ENCODE measurements at places on chromosomes 16 and 17. TPM values are rescaled to one million over a fixed set of nuclear protein-coding genes. Genes with fewer than 3 reads are reported as not detected.
A peak's percentile ranks its signal among the peaks of the same experiment; 100 is the strongest.

- H3K27ac ChIP-seq = peak overlapping the region; percentile 84
- H3K4me1 ChIP-seq = peaks cover 61% of the 10 kb centered on the region
- H3K36me3 ChIP-seq = no peaks in the 10 kb centered on the region
- H3K4me3 ChIP-seq = peak overlapping the region; percentile 37
These were observed 48.7 kb upstream of the GSE1 start for GRCh38 chr16:85564277-85565051.

GRCh38 chr17:7839876-7840261 is 5.9 kb downstream of the KDM6B start:
- no peak overlapping the region for H3K4me3 ChIP-seq
- no peaks in the 10 kb centered on the region for H3K36me3 ChIP-seq
- no peaks in the 10 kb centered on the region for H3K27me3 ChIP-seq
- no peak for DNase-seq

DNA sequence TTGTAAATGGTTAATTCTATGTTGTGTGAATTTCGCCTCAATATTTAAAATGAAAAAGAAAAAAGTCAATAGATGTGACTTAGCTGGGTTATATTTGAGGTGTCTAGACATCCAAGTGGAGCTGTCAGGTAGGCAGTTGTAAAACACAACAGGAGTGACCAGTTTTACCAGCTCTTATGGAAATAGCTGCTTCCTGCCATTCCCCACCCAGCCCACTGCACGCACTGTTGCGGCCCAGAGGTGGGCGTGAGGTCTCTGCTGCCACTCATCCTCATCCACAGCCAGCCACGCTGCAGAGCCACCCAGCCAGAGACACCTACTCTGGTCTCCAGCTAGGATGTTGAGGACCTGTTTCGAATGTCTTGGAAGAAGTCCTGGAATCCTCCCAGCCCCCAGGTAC is 3.4 kb upstream of the CARD14 start:
- no peak overlapping the region for H3K4me3 ChIP-seq
- no peaks in the 10 kb centered on the region for H3K36me3 ChIP-seq
- H3K27ac ChIP-seq = no peak overlapping the region
- H3K27me3 ChIP-seq = no peaks in the 10 kb centered on the region
- no peaks in the 10 kb centered on the region for H3K4me1 ChIP-seq
- DNase-seq = peak; percentile 34

DNA sequence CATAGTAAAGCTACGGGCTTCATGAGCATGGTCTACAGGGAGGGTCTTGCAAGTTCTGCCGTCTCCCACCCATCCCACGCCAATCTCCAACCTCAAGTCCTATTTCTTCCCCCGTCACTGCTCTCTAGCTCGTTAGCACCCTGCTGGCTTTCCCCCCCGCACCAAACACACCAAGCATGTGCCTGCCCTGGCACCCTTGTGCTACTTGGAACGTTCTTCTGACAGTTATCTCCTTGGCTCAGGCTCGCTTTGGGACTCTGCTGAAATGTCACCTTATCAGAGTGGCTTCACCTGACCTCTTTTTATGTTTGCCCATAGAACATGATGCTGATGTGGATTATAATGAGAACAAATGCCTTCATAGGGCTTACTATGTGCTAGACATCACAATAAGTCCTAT is 21.9 kb downstream of the GLYR1 start:
- no peak overlapping the region for H3K27ac ChIP-seq
- H3K36me3 ChIP-seq = peaks cover 30% of the 10 kb centered on the region
- H3K4me1 ChIP-seq = no peaks in the 10 kb centered on the region
- H3K4me3 ChIP-seq = no peak overlapping the region

DNA sequence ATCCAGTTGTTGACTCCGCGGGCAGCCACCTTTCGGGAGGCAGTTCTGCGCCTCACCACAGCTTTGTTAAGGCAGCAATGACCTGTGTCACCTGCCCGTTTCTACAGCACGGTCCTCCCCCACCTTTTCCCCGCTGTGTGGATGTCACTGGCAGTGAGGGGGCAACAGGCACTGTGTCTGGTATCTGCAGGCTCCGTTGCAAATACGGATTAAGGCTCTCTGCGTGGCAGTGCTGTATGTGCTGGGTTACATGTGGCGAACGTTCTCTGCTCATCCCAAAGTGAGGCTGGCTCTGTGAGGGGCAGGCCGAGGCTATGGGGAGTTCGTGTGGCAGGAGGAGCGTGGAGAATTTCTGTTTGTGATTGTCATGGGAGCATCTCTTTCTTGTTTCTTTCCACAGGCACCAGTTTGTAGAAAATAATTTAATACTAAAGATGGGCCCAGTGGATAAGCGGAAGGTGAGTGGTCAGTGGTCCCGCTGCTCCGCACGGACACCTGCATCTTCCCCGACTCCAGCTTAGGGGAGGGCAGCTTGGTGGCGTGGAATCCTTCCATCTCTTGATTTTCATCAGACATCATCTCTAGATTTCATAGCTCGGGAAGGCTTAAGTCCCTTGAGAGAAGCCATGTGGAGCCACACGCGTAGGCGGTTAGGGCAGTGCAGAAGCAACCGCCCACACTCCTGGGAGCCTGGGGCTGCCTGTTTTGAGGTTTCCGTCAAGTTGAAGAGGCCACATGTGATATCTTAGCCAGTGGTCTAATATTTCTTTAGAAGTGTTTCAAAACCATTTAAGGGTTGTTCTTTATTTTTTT is 57.8 kb downstream of the PDPK1 start:
- H3K36me3 ChIP-seq = peaks cover 9% of the 10 kb centered on the region
- H3K27me3 ChIP-seq = no peaks in the 10 kb centered on the region
- H3K4me1 ChIP-seq = no peaks in the 10 kb centered on the region
- H3K27ac ChIP-seq = no peak overlapping the region

- H3K27ac ChIP-seq = no peak overlapping the region
- H3K27me3 ChIP-seq = no peaks in the 10 kb centered on the region
- no peak overlapping the region for H3K4me3 ChIP-seq
- peaks cover 9% of the 10 kb centered on the region for H3K4me1 ChIP-seq
- DNase-seq = no peak
These were observed 47.3 kb upstream of the CHMP6 start for GRCh38 chr17:80944326-80944725.

GRCh38 chr16:12992066-12992465 is 90.7 kb downstream of the SHISA9 start:
- H3K36me3 ChIP-seq = no peaks in the 10 kb centered on the region
- no peak for DNase-seq
- H3K27ac ChIP-seq = no peak overlapping the region
- H3K4me1 ChIP-seq = no peaks in the 10 kb centered on the region
- H3K27me3 ChIP-seq = no peaks in the 10 kb centered on the region

DNA sequence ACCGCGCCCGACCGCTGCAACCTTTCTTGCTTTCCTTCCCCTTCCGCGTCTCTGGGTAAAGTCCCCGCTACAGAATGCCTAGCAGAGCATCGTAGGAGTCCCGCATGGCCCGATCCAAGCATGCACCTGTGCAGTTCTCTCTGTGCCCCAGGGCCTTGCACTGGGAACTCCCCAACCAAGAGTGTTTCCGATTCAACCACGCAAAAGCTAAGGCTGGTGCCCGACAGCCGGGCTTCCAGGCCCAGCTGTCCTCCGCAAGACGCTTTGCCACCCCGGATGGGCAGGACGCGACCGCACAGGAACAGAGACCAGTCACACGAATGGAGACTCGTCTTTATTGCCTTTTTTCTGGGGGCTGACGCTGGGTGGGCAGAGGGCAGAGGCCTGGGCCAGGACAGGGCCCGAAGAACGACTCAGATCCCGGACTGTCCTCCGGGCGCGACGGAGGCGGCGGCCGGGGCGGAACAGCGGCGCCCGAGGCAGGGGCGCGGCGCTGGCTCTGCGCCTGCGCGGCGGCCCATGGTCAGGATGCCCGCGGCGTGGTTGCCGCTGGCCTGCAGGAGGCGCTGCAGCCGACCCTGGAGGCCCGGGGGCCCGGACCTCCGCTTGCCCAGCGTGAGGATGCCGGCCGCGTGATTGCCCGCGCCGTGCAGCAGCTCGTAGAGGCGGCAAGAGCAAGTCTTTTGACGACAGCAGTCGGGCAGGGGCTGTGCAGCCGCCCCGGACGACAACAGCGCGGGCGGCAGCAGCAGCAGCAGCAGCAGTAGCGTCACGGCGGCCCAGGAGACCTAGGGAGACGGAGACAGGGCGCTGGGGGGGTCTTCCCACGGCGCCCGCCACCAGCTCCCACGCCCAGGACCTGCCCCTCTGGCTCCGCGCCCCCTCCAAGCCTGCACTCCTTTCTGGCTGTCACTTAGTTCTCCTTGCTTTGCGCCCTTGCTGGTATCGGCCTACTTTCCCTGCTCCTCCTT is 1.2 kb downstream of the HCRT start:
- peak overlapping the region; percentile 14 for H3K27ac ChIP-seq
- H3K4me3 ChIP-seq = peak overlapping the region; percentile 66
- peaks cover 19% of the 10 kb centered on the region for H3K27me3 ChIP-seq
- H3K36me3 ChIP-seq = no peaks in the 10 kb centered on the region
- no peaks in the 10 kb centered on the region for H3K4me1 ChIP-seq

- H3K36me3 ChIP-seq = no peaks in the 10 kb centered on the region
- no peak overlapping the region for H3K27ac ChIP-seq
- no peaks in the 10 kb centered on the region for H3K27me3 ChIP-seq
- peak; percentile 91 for DNase-seq
These were observed 27.4 kb downstream of the MYH11 start for GRCh38 chr16:15829460-15829859.

DNA sequence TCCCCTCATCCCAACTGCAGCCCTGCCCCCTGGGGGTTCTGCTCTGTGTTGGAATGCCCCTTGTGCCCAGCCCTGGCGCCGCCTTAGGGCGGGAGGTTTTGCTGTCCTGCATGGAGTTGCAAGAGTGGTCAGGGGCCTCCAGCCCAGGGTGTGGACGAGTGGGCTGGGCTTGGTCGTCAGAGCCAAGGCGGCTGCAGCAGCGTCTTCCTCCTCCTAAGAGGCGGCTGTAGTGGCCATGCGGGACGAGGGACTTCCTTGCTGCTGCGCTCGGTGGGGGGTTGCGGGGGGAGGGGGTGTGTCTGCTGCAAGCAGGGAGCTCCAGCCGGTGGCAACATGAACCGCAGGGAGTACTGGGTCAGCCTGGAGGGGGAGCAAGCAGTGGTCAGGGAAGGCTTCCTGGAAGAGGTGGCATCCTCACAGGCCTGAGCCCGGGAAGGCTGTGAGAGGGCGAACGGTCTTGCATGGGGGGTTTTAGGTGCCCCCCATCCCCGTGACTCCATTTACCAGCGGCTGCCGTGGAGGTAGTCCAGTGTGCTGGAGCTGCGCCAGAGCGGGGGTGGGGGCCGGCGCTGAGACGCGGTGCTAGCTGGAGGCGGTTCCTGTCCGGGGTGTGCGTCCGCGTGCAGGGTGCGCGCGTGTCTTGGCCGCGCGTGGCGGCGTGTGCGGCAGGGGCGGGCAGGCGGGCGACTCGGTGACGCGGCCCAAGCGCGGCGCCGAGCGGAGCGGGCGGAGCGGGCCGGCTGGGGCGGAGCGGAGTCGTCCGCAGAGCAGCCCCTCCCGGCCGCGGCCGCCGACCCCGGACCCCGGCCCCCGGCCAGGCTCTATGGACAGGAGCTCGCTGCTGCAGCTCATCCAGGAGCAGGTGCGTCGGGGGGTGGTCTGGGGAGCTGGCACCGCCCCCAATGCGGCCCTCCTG is at the start of gene RHBDL1:
Gene RHBDL1 (plus strand): TSS at position 704 of the 916 bp plus-strand sequence. CDS start 120 bp downstream, at position 824.
- H3K4me1 ChIP-seq = no peaks in the 10 kb centered on the region
- no peaks in the 10 kb centered on the region for H3K27me3 ChIP-seq
- peak; percentile 42 for DNase-seq

DNA sequence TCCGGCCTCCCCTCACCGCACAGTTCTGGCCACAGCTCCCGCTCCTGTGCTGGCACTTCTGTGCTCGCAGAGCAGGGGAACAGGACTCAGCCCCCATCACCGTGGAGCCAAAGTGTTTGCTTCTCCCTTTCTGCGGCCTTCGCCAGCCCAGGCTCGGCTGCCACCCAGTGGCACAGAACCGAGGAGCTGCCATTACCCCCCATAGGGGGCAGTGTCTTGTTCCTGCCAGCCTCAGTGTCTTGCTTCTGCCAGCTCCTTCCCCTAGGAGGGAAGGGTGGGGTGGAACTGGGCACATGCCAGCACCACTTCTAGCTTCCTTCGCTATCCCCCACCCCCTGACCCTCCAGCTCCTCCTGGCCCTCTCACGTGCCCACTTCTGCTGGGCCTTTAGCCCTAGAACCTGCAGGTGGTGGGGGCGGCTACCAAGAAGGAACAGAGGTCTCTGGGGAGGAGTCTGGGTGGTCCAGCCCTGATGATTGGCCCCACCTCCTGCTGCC is 645 bp upstream of the ELMO3 start:
- H3K27ac ChIP-seq = peak overlapping the region; percentile 50
- H3K36me3 ChIP-seq = peaks cover 7% of the 10 kb centered on the region
- H3K4me3 ChIP-seq = no peak overlapping the region
- DNase-seq = peak; percentile 84
- no peaks in the 10 kb centered on the region for H3K27me3 ChIP-seq
- peaks cover 28% of the 10 kb centered on the region for H3K4me1 ChIP-seq

DNA sequence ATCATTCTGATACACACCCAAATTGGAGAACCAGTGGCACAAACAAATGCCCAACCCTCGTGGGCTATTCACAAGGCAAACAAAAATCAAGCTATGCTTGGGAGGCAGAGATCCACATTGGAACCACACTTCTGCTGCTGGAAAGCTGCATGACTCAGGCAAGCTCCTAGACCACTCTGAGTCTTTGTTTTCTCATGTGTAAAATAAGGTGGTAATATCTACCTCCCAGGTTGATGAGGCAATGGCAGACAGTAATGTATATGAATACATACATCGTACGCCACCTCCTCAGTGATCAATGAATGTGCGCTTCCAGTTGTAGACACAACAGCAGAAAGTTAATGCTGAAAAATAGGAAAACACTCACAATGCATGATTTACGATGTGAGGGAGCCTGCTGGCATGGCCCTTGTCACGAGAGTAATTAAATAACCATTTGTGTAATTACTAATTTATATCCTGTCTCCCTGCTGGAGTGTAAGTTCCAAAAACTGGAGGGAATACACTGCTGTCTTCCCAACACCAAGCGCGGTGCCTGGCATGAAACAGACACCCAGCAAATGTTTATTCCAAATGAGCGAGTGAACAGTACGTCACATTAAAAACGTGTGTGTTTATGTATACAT is 69.9 kb upstream of the HSBP1 start:
- H3K4me1 ChIP-seq = no peaks in the 10 kb centered on the region
- no peak for DNase-seq

GRCh38 chr17:62737513-62737912 is 70.6 kb downstream of the MARCHF10 start:
- no peaks in the 10 kb centered on the region for H3K36me3 ChIP-seq
- no peak for DNase-seq
- no peak overlapping the region for H3K27ac ChIP-seq
- H3K4me3 ChIP-seq = no peak overlapping the region
- no peaks in the 10 kb centered on the region for H3K27me3 ChIP-seq
- H3K4me1 ChIP-seq = no peaks in the 10 kb centered on the region

- H3K4me1 ChIP-seq = no peaks in the 10 kb centered on the region
- H3K4me3 ChIP-seq = no peak overlapping the region
- H3K27me3 ChIP-seq = no peaks in the 10 kb centered on the region
- H3K27ac ChIP-seq = no peak overlapping the region
- no peaks in the 10 kb centered on the region for H3K36me3 ChIP-seq
These were observed 51.3 kb downstream of the ZFP90 start for GRCh38 chr16:68590201-68590994.

The FBXO39 gene
- not detected for total RNA-seq

The ARL4D gene
- total RNA-seq = 48.8 TPM

The CLEC3A gene
- total RNA-seq = not detected

The TEKT5 gene
- total RNA-seq = 0.57 TPM

The HCRT gene
- not detected for total RNA-seq

The C17orf100 gene
- total RNA-seq = 3.4 TPM

The XPO6 gene
- 98.8 TPM for total RNA-seq

The CDT1 gene
- total RNA-seq = 1.5 TPM

All from kidney (tissue), 22 donors.